ENCODE measurements at places on chromosomes 1 and 21. TPM values are rescaled to one million over a fixed set of nuclear protein-coding genes. Genes with fewer than 3 reads are reported as not detected.

Gene NTMT2
- total RNA-seq = 5.9 TPM

GRCh38 chr1:31694964-31695313 is 8.9 kb downstream of the COL16A1 start:
- no peak for DNase-seq

Gene RCSD1
- total RNA-seq = 45.3 TPM

GRCh38 chr1:234661317-234661928 is 51.4 kb upstream of the IRF2BP2 start:
- no peak for DNase-seq

Gene OLFML2B
- total RNA-seq = 2.4 TPM

Gene PGLYRP3
- total RNA-seq = not detected

- peak; percentile 12 for DNase-seq
These were observed 112.3 kb downstream of the CRYAA start for GRCh38 chr21:43280949-43281633.

DNA sequence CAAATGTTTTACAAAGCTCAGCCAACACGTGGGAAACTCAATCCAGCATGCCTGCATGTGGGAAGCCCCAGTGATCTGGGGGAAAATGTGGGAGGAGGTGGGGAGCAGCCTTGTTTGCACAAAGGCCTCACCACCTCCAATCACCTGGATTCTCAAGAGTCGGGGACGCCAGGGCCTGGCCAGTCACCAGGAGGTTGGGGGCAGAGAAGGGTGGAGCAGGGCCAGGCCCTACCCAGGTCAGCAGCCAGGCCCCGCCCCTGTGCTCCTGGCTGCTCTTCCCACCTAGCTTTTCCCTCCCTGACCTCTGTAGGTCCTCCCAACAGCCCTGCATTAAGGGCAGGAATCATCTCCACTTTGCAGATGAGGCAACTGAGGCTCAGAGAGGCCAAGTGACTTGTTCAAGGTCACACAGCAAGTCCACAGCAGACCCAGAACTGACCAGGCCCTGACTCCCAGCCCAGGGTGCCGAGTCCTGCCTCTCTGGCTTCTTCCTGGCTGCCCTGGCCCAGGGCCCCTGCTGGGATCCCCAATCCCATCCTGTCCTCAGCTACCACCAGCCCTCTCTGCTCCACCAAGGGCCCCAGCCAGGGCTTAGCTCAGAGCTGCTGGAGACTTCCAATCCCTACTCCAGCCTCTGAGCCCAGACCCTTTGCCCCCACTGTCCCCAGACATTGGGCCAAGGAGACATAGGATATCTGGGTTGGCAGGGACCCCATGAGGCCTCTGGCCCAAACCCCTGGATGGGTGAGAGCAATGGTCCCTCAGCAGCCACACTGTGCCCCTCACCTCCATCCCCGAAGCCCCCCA is 508.6 kb downstream of the PTPRU start:
- no peak for DNase-seq

- peak; percentile 77 for DNase-seq
These were observed 1.7 kb downstream of the PLEKHG5 start for GRCh38 chr1:6489799-6490180.

DNA sequence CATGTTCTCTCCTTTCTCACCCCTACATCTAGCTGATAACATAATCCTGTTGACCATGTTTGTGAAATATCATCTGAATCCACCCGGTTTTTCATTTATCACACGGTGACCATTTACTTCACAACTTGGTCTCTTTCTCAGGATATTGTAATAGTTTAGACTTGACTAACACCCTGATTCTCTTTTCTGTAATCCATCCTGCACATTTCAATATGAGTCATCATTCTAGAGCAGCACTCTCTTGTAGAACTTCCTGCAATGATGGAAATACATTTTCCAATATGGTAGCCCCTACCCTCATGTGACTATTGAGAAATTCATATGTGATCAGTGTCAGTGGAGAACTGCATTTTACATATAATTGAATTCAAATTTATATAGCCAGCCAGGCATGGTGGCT is 2.3 kb upstream of the JAM2 start:
- DNase-seq = no peak

GRCh38 chr1:18879791-18880309 is 20.4 kb upstream of the TAS1R2 start:
- DNase-seq = no peak

DNA sequence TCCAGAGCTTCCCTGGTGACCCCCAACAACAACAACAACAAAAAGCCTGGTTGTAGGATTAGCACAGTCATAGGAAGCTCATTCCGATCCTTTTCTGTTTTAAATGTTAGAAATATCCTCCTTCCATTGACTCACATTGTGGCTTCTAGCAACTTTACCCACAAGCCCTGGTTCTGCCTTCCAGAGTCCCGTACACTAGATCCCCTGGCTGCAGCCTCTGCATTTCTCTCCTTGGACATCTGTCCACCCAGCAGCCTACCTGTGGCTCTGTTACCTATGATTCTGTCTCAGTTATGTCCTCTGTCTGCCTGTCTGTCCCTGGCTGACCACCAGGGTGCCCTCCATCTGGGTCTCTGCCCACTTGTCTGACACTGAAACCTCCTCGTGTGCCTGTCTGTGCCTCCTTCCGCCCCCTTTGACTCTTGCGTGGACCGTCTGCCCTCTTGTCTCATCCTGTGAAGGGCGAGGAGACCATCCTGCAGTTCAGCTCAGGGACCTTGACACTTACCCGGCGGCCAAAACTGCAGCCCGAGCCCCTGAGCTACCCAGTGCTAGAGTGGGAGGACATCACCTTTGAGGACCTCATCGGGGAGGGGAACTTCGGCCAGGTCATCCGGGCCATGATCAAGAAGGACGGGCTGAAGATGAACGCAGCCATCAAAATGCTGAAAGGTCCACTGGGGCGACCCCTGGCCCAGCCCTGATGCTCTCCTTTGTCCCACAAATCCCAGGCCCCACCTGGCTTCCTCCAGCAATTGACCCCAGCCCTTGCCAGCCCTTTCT is 16.1 kb downstream of the TIE1 start:
- DNase-seq = no peak

DNA sequence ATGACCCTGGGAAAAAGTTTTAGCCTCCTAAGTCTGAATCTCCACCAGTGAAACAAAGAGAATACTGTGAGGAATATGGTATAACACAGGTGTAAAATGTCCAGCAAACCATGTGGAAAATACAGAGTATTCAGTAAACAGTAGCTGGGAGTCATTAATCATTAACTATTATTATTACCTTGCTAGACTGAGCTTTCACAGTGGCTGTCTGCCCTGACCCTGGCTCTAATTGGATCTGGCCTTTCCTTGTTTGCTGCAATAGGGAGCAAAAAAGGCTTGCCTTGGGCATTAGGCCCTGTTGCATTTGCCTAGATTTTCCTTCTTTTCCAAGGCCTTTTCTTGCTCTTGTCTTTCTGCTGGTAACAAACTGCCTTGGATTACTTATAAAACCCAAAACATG is 179.1 kb upstream of the BEND5 start:
- no peak for DNase-seq

Gene PLPP3
- 140 TPM for total RNA-seq

DNA sequence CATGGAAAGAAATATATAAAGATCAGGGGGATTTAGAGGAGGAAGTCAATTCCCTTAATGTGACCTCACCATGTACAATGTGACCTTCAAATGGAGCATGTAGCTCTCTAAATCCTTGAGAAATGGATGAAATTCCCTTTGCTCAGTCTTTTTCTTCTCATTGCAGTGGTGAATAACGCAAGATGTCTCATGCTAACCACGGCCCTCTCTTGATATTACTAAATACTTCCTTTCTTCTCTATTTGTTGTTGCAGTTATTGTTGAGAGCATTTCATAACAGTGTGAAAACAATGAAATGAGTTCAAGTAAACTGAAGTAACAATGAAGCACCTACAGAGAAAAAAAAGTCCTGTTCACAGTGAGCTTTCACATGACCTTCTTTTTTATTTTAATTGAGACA is 55.6 kb downstream of the ZNF281 start:
- DNase-seq = no peak
